ENCODE measurements at places on chromosomes 12 and 14. TPM values are rescaled to one million over a fixed set of nuclear protein-coding genes. Genes with fewer than 3 reads are reported as not detected.

GRCh38 chr12:18990856-18991255 is 138.7 kb upstream of the PLEKHA5 start:
- no peak for DNase-seq

The KRT77 gene
- not detected for total RNA-seq

DNA sequence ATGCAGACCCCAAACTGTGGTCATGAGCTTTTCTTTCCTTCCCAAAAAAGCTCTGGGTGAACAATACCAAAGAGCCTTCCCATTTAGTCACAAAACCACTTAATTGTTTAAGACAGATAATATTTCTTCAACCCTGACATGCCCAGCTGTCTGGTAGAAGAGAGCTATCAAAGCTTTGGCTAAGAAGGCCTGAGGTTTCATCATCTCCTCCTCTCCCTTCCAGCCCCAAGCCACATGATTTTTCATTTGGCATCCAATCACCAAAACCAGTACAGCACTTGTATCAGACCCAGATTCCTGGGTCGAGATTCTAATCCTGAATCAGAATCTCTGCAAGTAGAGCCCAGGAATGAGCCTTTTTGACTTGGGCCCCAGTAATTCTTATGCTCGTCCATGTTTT is 199.6 kb upstream of the TMEM260 start:
- no peak for DNase-seq

- DNase-seq: peak; percentile 27
Observed at GRCh38 chr14:72613231-72613974, 280.5 kb downstream of the DPF3 start.

- peak; percentile 58 for DNase-seq
Observed at GRCh38 chr14:92456215-92457015, 57.2 kb upstream of the RIN3 start.

DNA sequence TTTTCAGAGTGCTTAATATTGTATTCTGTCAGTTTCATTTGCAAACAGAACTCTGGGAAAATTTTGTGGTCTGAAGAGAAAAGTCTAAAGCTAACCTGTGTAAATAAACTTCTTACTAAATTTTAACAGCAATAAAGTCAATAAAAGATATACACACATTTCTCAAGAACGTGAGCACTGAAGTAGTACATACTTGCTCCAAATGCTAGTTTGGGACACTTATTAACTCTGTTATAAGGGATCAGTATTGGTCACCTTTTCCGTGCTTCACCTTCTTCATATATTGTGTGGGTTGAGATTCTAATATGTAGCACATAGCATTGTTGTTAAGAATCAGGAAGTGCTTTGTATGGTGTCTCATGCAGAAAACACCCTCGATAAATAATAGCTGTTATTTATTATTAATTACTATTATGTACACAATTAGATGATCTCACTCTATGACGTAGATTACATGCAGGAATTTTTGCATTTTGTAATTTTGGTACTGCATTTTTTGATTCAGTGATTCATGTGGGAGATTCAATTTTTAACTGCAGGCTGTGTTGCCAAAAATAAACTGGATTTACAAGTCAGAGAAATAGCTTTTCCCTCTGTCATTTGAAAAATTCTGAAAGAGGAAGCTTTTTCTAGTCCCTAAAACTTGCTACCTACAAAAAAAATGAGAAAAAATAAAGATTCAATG is 300.9 kb downstream of the ACSS3 start:
- DNase-seq: no peak

GRCh38 chr12:24562771-24563431 is 386.0 kb downstream of the BCAT1 start:
- DNase-seq: no peak

DNA sequence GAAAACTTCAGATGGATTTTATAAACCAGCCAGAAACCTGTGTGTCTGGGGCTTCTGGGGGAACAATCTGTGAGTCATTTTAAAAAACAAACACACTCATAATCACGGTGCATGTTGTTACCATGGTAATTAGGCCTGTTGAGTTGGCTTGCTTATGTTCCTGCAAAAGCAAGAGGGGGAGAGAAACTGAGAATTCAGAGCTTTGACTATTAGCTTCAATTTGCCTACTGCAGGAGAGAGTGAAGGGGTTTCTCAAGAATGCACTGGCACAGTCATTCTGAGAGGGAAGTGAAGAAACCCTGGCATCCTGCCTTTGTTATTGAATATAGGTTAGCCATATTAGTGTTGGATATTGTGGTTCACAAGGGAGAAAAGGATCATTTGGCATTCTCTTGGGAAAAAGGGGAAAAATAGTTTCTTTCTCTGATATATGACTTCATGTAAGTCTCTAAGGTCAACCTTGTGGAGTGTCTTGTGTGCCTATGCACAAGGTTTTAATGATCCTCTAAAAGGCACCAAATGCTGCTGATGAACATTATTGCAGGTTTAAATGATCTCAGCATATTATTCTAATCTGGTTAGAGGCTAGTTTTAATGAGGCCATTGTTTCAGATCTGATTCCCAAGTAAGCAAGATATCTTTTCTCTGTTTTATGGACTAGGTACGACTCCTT is 12.9 kb downstream of the GNG2 start:
- DNase-seq: peak; percentile 90

- DNase-seq: no peak
Observed at GRCh38 chr14:106551265-106551664, 1024.9 kb downstream of the TMEM121 start.

DNA sequence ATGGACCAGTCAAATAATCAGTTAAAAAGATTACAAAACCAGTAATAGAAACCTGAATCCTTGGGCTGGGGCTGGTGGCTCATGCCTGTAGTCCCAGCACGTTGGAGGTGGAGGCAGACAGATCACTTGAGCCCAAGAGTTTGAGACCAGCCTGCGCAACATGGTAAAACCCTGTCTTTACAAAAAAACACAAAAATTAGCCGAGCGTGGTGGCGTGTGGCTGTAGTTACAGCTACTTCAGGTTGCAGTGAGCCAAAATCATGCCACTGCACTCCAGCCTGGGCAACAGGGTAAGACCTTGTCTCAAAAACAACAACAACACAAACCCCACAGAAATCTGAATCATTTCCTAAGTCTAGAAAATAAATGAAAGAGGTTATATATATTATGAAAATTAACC is 100.6 kb downstream of the HEATR5A start:
- no peak for DNase-seq
